ENCODE measurements at places on chromosomes 1 and 21.

DNA sequence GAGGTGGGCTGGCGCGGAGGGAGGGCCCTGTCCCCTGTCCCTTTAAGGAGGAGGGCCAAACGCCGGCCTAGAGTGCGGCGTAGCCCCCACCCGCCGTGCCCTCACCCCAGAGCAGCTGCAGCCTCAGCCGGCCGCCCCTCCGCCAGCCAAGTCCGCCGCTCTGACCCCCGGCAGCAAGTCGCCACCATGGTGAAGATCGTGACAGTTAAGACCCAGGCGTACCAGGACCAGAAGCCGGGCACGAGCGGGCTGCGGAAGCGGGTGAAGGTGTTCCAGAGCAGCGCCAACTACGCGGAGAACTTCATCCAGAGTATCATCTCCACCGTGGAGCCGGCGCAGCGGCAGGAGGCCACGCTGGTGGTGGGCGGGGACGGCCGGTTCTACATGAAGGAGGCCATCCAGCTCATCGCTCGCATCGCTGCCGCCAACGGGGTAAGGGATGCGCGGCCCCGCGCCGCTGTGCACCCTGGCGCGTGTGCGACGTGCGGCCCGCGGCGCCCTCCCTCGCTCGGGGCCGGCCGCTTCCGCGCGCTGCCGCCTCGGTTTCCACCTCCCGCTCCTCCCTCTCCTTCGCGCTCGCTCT, at the start of gene PGM1:
Gene PGM1, plus strand, starts transcription at position 109 of the 583 bp plus-strand sequence. Its CDS starts 78 bp downstream, at position 187.
- DNase-seq, result no peak

DNA sequence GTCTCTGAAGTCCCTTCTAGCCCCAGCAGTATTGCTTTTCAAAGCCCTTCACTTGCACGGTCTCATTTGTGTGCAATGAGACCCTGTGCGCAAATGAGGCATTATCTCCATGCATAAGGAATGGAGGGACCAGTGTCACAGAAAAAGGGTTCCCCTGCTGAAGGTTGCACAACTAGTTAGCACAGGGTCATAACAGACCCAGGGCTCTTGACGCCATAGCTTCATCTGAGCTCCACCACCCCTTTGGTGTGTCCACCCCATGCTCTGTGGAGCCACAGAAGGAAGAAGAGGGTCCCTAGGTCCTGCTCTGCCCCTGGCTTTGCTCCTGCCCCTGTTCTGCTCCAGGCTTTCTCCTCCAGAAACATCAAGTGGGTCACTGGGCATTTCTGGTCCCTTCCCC, 12.6 kb downstream of the SH2D2A start:
- no peak for DNase-seq

DNA sequence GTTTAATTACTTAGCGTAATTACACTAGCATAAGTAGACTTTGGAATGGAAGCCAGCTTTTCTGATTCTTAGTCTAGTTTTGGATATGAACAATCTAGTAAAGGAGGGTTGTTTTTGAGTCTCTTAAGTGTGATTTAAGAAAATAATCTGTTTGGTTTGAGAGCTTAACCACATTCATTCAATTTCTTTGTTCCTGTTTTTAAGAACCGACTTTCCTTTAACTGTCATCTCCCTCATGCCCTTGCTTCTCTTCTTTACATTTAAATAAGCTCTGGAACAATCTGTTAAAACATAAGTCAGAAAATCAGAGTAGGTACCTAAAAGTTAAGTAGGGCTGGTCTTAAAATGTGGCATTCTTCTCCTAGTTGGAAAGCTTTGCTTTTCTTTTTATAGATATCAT, 27.7 kb downstream of the CDC42 start:
- no peak for DNase-seq

- no peak for DNase-seq
Observed at GRCh38 chr21:34536820-34537219, 24.8 kb upstream of the KCNE1 start.

- no peak for DNase-seq
Observed at GRCh38 chr1:193806079-193807048, 620.0 kb upstream of the B3GALT2 start.

DNA sequence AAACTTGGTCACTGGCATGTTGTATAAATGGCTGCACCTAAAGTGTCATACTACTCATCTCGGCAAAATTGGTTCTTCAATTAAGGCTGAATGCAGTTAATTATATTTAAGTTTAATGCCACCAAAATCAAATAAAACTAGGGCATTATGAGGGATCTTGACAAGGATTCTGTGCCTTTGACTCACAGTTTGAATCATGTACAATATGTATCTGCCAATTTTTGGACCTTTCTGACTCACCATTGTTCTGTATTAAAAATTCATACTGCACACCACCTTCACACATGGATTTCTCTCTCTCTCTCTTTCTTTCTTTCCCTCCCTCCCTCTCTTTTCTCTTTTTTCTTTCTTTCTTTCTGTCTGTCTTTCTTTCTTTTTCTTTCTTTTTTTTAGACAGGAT, 14.1 kb upstream of the STXBP3 start:
- no peak for DNase-seq

DNA sequence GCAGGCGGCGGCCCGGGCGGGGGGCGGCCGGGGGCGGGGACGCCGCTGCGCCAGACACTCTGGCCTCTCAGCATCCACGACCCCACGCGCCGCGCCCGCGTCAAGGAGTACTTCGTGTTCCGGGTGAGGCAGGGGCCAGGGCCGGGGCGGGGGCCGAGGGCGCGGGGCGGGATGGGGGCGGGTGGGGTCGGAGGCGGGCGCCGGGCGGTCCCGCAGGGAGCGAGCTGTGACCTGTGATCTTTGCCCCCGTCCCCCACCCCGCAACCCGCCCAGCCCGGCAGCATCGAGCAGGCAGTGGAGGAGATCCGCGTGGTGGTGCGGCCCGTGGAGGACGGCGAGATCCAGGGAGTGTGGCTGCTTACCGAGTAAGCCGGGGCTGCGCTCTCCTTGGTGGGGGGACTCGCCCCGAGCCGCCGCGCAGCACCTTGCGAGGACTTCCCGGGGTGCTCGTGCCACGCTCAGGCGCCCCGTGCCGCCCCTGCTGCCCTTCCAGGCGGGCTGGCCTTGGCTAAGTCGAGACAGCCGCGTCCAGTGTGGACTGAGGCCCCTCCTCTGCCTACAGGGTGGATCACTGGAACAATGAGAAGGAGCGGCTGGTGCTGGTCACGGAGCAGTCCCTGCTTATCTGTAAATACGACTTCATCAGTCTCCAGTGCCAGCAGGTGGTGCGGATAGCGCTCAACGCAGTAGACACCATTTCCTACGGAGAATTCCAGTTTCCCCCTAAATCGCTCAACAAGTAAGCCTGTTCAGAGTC, 514 bp downstream of the TPRG1L start:
- no peak for DNase-seq

DNA sequence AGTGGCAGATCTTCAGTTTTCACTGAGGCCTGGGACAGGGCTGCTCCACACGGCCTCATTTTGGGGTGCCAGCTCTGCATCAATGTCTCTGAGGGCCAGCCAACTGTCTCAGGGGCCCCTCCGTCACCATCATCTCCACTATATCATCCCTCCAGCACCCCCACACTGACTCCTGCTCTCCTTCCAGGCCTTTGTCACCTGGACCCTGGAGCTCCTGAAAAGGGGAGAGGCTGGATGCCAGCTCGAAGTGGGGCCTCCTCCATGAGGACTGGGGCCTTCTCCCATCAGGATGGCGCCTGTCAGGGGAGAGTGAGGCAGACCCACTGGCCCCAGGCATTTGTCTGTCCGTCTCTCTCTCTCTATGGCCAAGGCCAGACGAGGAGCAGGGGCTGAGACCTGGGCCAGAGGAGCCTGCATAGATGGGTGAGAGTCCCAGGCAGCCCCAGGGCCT, 44.7 kb upstream of the LRP8 start:
- no peak for DNase-seq

GRCh38 chr1:212042436-212042835, 6.9 kb downstream of the DTL start:
- no peak for DNase-seq

DNA sequence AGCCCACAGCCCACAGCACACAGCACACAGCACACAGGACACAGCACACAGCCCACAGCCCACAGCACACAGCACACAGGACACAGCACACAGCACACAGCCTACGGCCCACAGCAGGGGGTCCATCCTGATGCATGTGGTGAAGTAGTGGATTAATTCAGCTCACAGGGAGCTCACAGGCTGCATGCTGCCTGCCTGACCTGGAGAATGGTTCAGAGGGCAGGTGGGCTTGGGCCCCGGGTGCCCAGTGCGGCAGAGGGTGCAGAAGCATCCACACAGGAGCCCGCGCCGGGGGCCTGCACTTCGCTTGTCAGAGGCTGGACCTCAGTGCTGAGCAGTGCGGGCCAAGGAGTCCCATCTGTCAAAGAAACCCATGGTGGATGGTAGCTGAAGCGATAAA, 21.1 kb upstream of the AJAP1 start:
- no peak for DNase-seq

Data from cortex of kidney (tissue), 1 donor.